NCI-H446 treated with DMSO at 0.1 percent for 48 hours (cell line): ENCODE measurements at places on chromosomes 11 and 22.

- no peak for DNase-seq
These were observed 279.0 kb downstream of the TBC1D22A start for GRCh38 chr22:47041271-47042115.

GRCh38 chr11:68661697-68662603, 22.4 kb upstream of the GAL start:
- no peak for DNase-seq

- DNase-seq: no peak
These were observed 7.7 kb upstream of the SLC22A8 start for GRCh38 chr11:63023222-63023814.

DNA sequence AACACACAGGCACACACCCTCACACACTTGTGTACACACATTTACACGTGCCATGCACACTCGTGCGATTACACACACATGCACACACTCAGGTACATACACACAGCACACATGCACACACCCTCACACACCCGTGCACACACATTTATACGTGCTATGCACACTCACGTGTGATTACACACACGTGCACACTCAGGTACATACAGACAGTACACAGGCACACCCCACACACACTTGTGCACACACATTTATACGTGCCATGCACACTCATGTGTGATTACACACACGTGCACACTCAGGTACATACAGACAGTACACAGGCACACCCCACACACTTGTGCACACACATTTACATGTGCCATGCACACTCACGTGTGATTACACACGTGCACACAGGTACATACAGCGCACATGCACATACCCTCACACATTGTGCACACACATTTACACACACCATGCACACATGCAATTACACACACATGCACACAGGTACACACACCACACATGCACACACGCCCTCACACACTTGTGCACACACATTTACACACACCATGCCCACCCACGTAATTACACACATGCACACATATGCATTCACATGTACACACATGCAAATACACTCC, 4.6 kb downstream of the IFITM10 start:
- no peak for DNase-seq

- DNase-seq: peak; percentile 32
These were observed 328.2 kb downstream of the TTC28 start for GRCh38 chr22:28351476-28351875.

- DNase-seq: no peak
These were observed 17.3 kb upstream of the RASD2 start for GRCh38 chr22:35523167-35523947.

- no peak for DNase-seq
These were observed 179.6 kb upstream of the ISX start for GRCh38 chr22:34886391-34886790.

DNA sequence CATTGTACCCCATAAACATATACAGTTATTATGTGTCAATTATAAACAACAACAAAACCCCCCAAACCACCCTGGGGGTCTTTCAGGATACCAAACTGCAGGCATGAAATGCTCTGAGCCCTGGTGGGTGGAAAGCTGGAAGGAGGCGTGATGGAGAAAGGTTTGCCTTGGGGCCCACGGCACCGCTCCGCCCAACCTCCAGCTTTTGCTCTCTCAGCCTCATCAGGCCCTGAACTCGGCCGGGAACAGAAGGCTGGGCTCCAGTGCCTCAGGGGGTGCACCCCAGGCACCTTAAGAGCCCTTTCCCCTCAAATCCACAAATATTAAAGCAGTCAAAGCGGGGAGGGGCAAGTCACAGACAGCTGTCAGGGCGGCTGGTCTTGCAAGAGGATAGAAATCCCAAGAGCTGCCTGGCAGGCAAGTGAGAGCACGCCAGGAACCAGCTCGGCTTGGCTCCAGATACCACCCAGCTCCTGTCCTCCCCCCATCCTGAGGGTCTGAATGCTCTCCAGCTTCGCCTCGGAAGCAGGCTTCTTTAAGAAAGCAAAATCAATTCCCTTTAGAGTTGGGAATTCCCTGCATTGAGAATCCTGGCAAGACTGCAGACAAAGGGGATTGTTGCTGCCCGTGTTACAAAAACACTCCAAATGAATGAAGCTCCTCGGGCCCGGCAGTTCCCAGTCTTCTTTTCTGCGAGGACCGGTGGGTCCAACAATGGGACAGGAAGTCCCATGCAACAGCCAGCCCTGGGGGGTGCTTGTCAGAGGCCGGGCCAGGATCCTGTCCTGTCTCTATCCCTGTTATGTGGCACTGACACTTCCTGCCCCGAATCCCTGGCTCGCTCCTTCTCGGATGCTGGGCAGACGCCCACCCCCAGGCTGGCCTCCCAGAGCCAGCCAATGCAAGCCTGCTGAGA, 80.8 kb downstream of the NAT10 start:
- DNase-seq: peak; percentile 77

DNA sequence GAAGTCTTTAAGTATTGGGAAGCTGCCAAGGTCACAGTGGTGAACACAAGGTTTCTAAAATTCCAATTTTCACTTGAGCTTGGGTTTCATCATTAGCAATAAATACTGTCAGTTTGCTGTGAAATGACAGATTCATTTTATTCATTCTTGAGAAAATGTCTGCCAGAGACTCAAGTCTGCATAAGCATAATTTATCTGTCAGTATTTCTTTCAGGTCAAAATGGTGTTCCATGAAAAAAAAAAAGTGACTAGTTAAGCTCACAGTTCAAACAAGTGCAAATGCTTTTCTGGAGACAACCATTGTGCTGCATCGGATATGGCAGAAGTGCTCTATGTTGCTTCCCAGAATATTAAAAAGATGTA, 8.1 kb upstream of the GDPD5 start:
- no peak for DNase-seq

DNA sequence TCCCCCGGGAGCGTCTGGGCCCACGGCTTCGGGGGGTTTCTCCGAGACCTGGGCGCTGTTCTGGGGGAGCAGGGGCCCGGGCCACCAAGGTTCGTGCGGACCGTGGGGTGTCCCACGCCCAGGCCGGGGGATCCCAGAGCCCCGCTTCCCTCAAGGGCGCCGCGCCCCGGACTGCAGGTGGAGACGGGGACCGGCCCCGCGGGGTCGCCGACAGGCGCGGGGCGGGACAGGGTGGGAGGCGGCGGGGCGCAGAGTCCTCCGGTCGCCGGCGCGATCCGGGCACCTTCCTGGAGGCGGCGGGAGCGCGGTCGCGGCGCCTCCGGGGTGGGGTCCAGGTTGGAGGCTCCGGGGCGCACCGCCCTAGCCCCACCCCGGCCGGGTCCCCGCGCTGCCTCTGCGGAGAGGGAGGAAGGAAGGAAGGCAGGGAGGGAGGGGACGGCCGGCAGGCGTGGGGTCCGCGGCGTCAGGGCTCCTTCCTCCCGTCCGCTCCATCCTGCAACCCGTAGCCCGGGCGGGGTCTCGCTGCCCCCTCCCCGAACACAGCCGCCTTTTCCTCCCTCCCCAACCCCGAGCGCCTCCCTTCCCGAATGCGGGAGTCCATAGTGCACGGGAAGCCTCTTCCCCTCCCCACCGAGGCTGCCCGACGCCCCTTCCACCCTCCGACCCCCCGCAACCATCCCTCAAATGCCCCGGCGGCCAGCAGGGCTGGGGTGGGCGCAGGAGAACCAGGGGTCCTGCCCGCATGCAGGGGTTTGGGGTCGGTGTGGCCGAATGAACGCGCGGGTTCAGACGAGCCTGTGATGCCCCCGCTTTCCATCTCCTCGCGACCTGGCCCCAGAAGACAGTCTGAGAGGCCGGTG, 4.3 kb upstream of the ZBED4 start:
- no peak for DNase-seq

DNA sequence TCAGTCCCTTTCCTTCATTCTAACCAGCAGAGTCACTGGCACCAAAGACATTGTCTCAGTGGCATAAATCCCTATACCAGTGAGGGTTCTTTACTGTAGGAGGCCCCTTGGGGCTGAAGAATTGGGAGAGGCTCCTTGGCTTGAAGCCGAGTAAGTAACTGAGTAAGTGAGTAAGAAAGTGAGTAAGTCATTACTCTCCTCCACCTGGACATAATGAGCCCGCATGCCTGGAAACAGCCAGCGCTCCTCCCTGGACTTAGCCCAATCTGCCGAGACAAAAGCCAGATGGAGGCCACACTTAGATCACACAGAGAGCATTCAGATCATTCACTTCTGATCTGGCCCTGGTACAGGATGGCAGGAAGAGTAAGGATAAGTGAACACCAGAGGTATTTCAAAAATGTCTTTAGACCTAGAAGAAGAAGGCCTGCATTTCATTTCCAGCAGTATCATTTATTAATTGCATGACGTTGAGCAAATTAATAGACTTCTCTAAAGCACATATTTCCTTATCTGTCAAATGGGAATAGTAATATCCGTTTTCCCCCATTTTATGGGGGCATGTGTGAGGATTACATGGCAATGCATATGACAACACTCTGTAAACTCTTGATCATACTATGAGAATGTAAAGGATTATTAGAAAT, 8.2 kb upstream of the MICAL3 start:
- DNase-seq: peak; percentile 54

- no peak for DNase-seq
These were observed 75.3 kb upstream of the NCAM1 start for GRCh38 chr11:112885744-112886433.

GRCh38 chr22:30262917-30263741, 3.5 kb downstream of the OSM start:
- DNase-seq: peak; percentile 34

GRCh38 chr11:117226388-117227385, 5.2 kb downstream of the PCSK7 start:
- DNase-seq: peak; percentile 71

DNA sequence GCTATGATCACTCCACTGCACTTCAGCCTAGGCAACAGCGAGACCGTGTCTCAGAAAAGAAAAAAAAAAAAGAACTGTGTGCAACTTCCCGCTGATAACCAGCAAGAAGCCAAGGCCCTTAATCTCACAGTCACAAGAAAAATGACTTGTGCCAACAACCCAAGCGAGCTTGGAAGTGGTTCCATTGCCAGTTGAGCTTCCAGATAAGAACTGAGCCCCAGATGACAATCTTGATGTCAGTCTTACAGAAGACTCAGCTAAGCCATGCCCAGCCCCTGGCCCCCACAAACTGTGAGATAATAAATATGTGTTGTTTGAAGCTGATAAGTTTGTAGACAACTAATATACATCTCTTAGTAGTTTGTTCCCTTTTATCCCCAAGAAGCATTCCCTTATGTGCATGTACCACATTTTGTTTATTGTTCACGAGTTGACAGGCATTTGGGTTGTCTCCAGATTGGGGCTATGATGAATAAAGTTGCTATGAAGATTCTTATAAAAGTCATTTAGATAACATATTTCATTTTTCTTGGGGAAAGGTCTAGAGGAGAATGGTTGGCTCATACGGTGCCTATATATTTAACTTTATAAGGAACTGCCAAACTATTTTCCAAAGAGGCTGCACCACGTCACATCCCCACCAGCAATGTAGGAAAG, 85.9 kb downstream of the TIMP3 start:
- DNase-seq: no peak

- DNase-seq: no peak
These were observed 43.2 kb upstream of the YPEL1 start for GRCh38 chr22:21778705-21779363.

DNA sequence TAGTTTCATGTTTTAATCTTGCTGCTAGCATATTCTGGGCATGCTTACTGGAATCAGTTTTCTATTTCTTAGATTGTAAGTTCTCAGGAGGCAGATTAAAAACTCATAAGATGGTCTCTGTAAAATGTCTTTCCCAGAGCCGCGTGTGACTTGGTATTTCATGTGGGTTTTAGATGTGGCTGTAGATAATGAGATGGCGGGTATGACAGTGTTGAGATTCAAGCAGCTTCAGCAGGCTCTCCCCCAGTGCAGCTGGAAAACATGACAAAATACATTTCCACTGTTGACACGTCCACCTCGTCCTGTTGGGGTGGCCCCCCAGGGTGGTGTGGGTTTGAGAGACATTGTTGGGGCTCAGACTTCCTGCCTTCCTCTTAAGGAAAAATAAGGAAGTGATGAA, 106.8 kb downstream of the KIRREL3 start:
- DNase-seq: no peak

DNA sequence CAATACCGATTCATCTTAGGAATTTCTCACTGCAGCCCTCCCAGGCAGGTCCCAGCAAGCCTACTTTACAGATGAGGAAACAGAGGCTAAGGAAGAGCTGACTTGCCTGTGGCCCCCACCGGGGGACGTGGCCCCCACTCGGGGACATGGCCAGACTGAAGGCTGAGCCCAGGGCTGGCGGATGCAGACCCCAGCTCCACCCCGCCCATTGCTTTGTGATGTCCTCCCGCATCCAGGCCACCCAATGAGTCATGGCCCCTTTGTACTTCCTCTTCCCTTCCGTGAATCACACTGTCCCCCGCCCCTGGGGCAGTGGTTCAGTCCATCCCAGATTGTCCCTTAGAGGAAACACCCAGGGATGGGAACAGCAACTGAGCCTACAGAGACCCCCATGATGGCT, 116.0 kb upstream of the ANO1 start:
- DNase-seq: no peak

GRCh38 chr11:109247071-109247470, 174.9 kb upstream of the C11orf87 start:
- no peak for DNase-seq

GRCh38 chr11:46835897-46836296, 10.2 kb downstream of the CKAP5 start:
- no peak for DNase-seq

DNA sequence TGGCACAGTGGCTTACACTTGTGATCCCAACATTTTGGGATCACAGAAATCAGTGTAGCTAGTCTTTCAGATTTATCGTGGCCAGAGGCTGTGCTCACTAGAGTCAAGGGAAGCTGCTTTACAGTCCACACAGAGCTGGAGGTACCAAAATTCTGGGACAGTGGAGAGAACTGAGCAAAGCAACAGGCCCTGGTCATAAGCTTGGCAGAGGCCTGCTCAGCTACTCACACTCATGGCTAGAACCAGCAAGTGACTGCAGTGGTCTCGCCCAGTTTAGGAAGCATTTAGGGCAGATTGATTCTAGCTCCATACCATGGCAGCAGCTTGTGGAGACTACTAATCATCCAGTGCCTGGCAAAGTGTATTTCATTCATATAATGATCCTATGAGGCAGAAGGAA, 8.8 kb downstream of the TMEM216 start:
- DNase-seq: no peak

DNA sequence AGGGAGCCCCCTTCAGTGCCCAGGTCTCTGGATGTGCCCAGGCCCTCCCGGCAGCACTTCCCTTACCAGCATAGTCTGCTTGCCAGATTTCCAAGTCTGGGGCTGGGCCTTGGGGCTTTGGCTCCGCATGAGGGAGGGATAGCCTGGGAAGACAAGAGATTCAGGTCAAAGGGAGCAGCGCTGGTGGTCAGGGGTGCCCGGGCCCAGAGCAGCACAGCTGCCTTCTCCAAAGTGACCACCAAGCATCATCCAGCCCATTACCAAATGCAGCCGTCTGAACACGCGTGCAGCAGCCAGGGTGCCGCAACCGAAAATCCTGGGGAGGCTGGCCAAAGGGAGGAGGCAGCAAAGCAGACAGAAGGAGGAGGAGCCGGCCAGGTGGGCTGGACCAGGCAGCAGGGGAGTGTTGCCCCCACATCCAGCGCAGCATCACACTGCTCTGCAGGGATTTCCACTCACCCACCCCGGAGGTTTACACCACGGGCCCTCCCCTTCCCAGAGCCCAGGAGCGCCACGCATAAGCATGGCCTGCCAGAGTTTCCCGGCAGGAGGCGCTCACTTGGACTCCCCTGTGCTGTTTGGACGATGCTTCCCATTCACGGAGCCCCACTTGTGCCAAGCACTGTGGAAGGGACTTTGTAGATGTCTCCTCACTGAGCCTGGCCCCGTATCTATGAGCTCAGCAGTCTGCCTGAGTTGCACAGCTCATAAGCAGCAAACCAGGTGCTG, 22.5 kb downstream of the TRIM29 start:
- no peak for DNase-seq
